ENCODE measurements at places on chromosomes 13 and 19.
A peak's percentile ranks its signal among the peaks of the same experiment; 100 is the strongest.

DNA sequence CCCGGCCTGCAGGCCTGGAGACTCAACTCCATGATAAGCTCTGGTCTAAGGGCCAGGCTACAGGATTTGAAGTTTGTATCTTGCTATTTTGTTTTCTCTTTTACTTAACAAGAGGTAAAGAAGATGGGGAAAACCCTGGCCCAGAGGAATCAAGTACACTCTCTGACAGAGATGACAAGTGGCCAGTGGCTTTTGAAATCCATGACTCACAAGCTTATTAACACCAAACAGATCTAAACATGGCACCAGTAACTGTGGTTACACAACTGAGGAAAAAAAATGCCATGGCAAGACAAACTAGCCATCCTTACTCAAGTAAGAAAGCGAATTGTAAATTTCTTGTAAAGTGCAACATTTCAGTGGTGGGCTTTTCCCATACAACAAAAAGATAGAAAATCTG, 72.6 kb upstream of the SERTM1 start:
- DNase-seq: no peak

DNA sequence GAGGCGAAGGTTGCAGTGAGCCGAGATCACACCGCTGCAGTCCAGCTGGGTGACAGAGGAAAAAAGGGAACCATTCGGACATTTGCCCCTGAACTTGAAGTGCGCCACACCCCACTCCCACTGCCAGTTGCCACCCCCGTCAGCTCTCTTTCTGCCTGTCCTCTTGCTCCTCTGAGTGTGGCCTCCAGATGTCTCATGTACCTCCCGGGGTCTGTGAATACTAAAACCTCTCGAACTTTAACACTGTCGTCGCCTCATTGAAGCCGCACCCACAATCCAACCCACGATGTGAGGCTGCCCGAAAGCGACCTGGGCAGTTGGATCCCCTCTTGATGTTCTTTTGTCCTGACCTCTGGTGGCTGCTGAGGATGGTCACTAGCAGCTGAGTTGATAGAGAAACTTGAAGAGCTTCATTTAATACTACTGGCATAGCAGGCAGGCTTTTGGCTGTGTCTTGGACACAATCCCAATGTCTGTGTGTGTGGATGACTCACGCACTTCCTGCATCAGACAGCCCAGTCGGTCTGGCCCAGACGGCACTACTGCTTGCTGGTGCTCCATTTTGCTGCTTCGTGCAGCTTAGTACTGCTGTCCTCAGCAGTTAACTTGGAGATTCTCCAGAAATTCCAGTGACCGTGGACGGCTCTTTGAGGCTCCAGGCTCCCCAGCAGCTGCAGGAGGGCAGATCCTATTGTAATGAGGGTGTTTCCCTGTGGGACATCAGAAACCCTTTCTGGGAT, 4.2 kb downstream of the FPR3 start:
- no peak for DNase-seq

DNA sequence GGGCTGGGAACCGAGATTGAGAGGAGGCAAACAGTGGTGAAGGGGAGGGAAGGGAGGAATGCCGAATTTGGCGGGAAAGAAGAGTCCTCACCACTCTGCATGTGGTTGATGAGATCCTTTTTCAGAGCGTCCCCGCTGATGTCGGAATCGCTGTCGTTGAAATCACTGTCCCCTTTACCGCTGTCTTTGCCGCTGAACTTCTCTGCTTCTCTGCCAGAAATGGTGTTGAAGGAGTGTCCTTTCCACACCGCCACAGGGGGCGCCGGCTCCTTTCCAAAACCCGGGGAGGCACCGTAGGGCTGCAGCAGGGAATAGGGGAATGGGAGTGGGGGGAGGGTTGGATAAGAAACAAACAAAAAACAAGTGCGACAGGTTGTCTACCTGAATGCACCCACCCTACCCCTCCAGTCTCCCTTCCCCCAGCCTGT, 3.1 kb downstream of the PCDH8 start:
- peak; percentile 44 for DNase-seq

DNA sequence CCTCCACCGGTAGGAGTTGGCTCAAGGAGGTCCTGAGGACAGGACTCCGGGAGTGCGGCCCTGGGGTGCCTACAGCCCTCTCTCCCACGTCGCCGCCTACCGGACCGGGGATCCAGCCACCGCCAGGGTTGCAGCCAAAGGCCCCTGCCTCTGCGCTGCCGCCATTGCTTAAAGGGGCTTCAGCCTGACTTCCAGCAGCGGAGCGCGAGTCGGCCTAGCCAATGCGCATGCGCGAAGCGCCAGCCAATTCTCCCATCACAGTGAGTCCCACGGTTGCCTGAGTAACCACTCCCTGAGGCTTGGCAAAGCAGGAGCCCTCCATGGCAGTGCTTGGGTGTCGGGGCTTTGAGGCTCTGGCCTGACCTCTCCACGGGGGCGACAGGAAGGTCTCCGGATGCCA, 21.5 kb upstream of the ZNF420 start:
- no peak for DNase-seq

DNA sequence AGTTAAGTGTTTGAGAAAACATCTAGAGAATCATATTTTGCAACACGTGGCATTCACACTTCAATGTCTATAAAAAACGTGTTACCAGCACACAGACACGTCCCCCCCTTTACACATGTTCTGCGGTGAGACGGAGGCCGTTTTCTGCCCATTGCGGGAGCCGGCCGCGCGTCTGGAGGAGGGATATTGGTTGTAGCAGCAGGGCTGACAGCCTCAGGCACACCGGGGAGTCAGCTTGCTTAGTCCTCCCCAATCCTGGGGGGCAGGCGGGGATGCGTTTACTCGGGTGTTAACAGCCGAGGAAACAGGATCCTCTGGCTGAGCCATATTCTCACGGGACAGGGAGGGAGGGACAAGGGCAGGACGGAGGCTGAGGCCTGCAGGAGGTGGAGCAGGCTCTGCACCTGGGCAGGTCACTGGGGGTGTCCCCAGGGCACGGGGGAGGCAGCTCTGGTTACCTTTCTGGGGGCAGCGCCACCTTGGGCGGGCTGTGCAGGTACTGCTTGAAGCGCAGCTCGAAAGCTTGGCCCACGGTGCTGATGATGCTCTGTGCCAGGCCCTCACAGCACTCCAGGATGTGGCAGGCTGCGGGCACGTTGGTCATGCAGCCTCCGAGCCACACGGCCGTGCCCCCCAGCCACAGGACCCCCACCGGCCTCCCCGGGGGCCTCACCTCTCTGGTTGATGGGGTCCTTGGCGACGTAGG, 25.0 kb downstream of the SHC2 start:
- DNase-seq: no peak

- DNase-seq: no peak
These were observed 2.0 kb upstream of the SPACA6 start for GRCh38 chr19:51691074-51691583.

DNA sequence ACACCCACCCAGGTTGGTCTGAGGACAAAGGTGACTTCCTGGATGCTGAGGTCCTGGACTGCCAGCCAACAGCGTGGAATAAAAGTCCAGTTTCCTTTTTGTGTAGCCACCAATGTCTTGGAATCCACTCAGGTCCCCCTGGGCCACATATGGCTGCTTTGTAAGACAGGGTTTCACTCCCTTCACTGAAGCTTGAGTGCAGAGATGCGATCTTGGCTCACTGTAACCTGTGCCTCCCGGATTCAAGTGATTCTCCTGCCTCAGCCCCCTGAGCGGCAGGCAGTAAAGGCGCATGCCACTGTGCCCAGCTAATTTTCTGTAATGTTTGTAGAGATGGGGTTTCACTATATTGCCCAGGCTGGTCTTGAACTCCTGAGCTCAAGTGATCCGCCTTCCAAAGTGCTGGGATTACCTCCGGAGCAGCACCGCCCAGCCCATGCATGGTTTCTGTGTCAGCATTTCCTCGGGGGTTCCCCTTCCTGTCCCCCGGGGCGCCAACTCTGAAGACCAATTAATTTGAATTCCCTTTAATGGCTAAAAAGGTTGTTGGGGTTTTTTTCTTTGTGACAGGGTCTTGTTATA, 17.5 kb downstream of the KANK2 start:
- DNase-seq: no peak

GRCh38 chr13:95087746-95088305, 213.4 kb downstream of the ABCC4 start:
- no peak for DNase-seq

DNA sequence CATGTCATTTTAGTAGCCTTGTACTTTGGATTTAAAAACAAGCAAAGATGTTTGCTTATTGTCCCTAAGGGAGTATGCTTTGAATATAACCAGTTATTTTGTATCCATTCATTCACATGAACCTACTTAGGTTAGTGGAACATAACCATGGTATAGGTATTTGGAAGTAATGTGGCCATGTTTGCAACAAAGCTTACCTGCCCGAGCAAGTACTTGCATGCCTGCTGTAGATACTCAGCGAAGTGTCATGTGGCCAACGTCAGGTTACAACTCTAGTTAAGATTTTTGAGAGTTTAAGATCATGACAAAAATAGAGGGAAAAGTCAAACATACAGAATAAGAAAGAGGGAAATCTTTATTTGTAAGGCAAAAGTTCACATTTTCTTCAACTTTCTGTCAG, 57.2 kb downstream of the COG6 start:
- DNase-seq: no peak

DNA sequence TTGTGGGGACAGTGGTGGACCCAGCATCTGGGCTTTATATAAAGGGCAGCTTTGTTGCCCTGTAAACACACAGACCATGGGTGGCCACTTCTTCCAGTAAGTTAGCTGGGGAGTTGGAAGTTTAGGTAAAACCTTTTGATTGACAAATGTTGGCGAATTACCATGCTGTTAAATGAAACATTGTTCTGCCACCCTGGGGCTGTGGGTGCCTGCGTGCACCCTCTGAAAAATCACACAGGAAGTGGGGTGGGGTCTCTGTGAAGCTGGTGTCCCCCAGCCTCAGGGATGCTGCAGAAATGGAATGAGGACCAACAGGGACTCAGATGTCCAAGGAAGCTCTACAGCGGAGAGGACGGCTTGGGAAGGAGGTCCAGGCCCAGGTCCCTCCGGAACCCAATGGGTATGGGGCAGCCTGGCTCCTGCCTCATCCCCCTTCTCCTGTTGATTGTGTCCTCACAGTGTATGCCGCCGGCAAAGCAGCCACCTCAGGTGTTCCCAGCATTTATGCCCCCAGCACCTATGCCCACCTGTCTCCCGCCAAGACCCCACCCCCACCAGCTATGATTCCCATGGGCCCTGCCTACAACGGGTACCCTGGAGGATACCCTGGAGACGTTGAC, 2.8 kb upstream of the USF2 start:
- no peak for DNase-seq

DNA sequence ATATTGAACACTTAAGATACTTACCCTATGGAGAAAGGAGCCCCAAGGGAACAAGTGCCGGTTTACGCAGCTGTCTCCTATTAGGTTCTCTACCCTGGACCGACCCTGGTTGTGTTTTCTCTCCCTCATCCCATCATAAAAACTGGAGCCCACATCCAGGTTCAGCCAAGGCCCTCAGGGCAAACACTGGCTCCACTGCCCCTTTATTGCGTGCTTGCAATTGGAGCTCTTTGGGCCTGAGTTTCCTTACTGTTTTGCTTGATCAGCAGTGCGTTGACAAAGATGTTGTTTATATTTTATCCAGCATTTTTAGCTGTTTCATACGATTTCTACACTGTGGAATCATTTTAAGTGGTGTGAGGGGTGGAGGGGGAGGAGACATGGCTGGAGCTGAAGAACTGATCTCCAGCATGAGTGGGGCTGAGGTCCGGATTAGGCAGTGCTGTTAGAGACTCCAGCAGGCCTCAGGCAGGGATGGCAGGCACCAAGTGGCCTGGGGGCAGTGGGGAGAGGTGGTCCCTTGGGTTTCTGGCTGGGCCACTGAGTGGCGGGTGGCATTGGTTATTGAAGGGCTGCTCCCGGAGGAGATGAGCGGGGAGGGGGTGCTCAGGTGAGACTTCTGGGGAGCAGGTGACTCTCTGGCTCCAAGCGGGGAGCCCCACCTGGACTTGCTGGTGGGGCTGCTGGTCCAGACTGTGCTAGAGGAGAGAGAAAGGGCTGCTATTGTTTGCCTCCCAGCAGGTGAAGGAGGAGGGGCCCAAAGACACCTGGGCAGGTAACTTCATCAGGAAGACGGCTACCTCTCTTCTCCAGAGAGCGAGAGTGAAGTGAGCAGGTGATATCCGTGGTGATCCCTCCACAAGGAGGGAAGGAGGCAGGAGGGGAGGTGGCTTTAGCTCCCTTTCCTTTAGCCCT, 62.4 kb upstream of the RNF113B start:
- DNase-seq: no peak

GRCh38 chr19:50509366-50509765, 1.6 kb downstream of the JOSD2 start:
- DNase-seq: no peak

DNA sequence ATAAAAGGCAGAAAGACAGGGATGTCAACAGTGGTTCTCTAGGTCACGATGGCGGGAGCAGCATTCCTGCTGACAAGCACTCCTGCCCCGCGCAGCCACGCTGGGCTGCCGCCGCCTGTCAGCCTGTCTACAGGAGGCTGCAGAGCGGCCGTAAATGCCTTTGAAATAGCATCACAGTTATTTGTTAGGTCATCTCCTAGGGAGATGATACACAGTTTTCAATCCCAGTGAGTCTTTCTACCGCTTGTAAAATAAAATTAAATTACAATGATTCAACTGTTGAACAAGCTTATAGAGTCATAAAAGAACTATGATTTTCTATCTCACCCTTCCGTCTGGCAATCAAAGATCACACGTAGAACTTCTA, 7.3 kb upstream of the SLC7A9 start:
- no peak for DNase-seq

DNA sequence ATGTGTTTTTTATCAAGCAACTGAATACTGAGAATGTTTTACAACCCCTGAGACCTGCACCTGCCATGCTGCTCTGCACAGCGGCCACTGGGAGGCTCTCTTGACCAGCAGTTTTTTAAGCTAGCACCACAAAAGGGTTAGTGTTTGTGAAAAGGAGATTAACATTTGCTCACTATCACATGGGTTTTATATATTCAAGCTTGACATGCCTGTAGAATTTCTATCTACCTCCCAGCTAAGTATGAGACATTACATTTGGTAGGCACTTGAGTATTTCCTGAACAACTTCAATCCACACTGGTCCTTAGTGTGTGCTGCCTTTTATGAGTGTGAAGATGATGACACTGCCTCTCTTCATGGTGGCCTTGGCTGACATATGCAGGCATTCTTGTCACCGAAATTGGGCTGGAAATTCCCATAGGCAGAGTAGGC, 1238.9 kb downstream of the UQCRFS1 start:
- no peak for DNase-seq

DNA sequence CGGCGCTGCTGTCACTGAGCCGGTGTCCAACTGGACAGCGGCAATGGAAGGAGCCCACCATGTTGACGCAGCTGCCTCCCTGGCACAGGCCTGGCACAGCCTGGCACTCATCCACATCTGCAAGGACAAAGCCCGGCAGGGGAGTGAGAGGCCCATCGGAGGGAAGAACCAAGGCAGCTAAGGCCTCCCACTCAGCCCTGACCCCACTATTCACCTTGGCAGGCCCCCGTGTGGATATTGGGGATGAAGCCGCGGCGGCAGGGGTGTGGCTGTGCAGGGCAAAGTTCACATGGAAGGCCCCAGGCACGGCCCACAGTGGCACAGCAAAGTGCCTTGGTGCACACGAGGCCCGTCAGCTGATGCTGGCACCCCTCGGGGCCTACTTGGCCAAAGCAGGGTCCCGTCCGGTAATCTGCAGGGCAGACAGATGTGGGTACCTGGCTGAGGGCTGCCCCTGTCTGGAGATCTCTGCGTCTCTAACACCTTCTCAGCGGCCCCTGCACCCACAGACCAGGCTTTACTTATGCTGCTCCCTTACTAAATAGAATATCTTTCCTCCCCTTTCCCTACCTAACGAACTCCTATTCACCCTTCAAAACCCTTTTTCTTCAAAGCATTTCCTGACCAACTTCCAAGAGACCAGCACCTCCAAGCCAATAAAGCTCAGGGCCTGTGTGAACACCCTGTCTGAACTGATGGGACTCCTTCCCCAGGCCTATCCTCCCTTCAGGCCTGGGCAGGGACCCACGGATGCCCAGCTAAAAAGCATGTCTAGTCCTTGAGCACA, 7.5 kb downstream of the FBN3 start:
- no peak for DNase-seq
